ENCODE measurements at places on chromosomes 6 and 20. TPM values are rescaled to one million over a fixed set of nuclear protein-coding genes. Genes with fewer than 3 reads are reported as not detected.

CEP85L gene
- 25.7 TPM for total RNA-seq

RSPO3 gene
- total RNA-seq: not detected

CDYL gene
- total RNA-seq: 119 TPM

EGFL8 gene
- total RNA-seq: 9.2 TPM

RHAG gene
- total RNA-seq: not detected

COL10A1 gene
- not detected for total RNA-seq

HLA-DOA gene
- 23.7 TPM for total RNA-seq

GNAS-AS1 gene
- total RNA-seq: 11.7 TPM

MCM9 gene
- total RNA-seq: 11.4 TPM

DNA sequence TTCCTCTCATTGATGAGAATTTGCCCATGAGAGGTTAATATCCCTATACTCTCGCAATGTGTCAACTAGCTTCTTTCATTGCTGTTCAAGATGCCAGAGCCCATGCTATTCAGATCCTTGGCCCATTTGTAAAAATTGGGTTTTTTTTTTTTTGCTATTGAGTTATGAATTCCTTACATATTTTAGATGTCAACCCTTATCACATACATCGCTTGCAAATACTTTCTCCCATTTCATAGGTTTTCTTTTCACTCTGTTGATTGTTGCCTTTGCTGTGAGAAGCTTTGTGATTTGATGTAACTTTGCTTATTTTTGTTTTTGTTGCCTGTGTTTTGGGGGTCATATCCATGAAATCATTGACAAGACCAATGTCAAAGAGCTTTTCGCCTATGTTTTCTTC lies 32.2 kb upstream of the IPCEF1 start:
- no peak for DNase-seq

GRCh38 chr6:131744432-131745287 lies 33.8 kb upstream of the CTAGE9 start:
- DNase-seq: no peak

DNA sequence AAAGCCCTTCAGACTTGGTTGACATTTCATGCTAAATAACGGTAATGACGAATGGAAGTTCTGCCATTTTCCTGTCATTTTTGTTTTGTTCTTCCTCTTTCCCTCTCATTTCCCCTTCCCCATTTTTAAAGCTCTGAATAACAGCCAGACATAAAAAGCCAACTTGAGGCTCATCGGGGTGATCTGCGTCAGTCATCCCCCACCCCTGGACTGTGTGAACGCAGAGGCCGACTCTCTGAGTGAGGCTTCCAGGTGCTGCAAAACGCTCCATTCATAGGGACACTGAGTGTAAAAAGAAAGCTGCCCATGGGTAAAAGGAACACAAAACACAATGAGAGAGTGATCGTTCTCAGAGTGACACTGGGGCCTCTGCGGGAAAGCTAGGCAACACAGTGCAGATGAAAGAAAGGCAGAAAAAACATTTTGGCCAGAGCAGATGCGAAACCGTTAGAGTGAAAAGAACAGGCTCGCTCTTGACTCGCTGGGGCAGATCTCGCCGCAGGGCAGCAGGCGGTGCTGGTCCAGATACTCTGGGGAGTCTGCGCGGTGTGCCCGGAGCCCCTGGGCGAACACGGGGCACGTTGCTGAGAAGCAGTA lies 684.8 kb downstream of the QKI start:
- no peak for DNase-seq

DNA sequence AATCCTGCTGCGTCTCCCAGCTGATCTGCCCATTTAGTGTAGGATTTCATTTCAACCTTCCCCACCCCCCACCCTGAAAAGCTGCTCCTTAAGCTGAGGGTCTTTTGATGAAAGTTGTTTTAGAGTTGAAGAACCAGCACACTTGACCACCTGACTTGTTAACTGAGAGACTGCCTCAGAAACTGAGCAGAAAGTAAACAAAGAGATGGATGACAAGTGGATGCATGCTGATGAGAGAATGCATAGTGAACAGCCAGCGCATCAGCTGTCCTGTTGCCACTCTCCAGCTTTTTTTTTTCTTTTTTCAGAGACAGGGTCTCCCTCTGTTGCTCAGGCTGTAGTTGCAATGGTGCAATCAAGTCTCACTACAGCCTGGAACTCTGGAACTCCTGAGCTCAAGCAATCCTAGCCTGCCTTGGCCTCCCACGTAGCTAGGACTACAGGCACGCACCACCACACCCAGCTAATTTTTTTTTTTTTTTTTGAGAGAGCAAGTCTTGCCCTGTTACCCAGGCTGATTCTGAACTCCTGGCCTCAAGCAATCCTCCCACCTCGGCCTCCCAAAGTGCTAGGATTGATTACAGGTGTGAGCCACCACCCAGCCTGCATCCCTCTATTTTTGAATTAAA lies 9.5 kb downstream of the RPL10A start:
- no peak for DNase-seq

GRCh38 chr6:147135211-147135681 lies 69.0 kb upstream of the STXBP5 start:
- DNase-seq: no peak

- no peak for DNase-seq
Measured at GRCh38 chr20:437787-438486, 24.4 kb downstream of the TBC1D20 start.

DNA sequence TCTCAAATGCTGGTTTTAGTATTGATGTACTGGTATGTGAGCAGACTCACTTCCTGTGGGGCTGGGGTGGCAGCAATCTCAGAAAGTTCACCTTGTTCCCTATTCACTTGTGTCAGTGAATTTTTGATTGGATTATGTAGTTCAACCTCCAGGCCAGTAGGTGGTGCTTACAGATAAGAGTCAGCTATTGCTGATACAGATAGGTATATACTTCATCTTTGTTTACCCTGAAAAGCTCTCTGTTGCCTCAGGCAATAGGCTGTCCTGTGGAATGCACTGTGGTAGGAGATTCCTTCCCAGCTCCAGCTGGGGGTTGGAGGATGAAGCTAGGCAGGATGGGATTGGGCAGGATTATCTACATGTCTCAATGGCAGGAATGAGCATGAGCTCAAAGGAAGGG lies 851.2 kb upstream of the EYS start:
- DNase-seq: no peak

GRCh38 chr20:59630526-59630925 lies 26.2 kb downstream of the PHACTR3 start:
- DNase-seq: no peak

DNA sequence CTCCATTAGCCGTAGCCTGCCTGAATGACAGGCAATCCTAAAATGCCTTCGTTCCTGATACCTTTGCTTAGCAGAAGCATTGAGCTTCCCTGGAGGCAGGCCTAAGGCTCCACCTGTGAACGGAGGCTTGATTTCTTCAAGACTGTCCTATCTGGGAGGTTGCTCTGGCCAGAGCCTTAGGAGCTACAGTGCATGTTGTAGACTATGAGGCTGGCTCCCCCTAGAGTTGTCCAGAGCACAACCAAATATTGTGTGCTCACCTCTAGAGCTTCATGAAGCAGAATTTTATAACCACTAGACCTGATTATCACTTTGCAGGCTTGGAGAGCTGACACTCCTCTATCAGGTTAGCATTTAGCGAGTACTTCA lies 217.8 kb downstream of the MAFB start:
- DNase-seq: peak; percentile 17

DNA sequence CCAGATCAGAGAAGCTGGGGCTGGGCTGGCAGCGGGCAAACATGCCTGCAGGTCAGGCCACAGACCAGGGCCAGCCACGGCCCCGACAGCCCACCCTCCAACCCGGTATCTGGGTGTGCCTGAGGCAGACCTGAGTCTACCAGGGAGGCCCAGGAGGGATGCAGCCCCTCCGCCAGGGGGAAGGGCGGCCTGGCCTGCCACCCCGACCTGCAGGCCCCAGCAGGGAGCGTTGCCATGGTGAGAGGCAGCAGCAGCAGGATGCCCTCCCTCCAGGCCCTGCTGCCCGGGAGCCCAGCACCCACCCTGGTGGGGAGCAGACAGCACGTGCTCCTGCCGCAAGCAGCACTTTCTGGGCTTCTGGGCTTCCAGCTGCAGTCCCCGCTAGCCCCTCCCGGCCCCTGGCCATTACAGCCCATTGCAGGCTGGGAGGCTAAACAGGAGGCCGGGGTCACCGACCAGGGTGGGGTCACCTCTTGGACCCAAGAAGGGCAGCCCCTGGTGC lies 3.8 kb upstream of the EEF1A2 start:
- DNase-seq: peak; percentile 51

GRCh38 chr6:73200247-73200646 lies 25.0 kb downstream of the KHDC1L start:
- DNase-seq: no peak

GRCh38 chr6:140018588-140018987 lies 644.1 kb upstream of the CITED2 start:
- no peak for DNase-seq

- no peak for DNase-seq
Measured at GRCh38 chr6:169700296-169700695, 1.5 kb downstream of the WDR27 start.

- DNase-seq: no peak
Measured at GRCh38 chr6:169982461-169983386, 231.3 kb downstream of the ERMARD start.

GRCh38 chr6:101398716-101399615 lies 5.5 kb downstream of the GRIK2 start:
- DNase-seq: no peak

DNA sequence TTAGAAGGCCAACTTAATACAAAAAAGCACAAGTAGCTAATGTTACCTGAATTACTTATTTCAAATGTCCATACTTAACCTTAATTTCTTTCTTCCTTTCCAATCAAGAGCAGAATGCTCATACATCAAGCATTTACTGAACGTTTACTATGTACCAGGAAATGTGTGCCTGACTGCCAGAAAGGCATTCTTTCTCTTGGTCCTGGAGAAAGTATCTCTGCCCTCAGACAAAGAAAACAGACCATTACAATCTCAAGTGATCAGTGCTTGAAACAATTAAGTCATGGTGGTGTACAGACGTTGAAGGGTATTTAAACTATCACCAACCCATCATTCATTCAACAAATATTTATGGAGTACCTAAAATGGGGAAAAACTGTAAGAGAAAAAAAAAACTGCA lies 26.4 kb downstream of the CSNK2A1 start:
- DNase-seq: no peak

DNA sequence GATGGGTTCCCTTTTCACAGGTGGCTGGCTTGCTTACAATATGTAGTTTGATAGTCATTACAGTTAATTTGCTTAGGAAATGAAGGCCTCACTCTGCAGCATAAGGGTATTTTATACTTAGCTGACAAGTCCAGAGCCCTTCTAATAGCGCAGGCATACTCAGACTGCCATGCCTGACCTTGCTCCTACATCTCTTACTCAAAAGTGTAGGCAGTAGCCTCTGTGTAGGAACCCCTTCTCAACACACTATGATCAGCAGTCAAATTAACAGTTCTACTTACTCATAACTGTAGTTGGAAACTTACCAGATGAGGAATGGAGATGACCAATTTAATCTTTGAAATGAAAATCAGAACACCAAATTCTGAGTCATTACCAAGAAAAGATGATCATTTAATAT lies 373.5 kb downstream of the TBC1D32 start:
- no peak for DNase-seq

GRCh38 chr20:32446301-32447100 lies 88.4 kb downstream of the ASXL1 start:
- DNase-seq: no peak

All from H1 (cell line).